ENCODE measurements at places on chromosomes 13 and 19.
A peak's percentile ranks its signal among the peaks of the same experiment; 100 is the strongest.

- DNase-seq, result no peak
- H3K4me3 ChIP-seq, result no peak overlapping the region
- H3K4me1 ChIP-seq, result no peaks in the 10 kb centered on the region
- peaks cover 35% of the 10 kb centered on the region for H3K27me3 ChIP-seq
- no peaks in the 10 kb centered on the region for H3K36me3 ChIP-seq
- H3K27ac ChIP-seq, result no peak overlapping the region
Measured at GRCh38 chr13:30924721-30925120, 7.7 kb upstream of the TEX26 start.

DNA sequence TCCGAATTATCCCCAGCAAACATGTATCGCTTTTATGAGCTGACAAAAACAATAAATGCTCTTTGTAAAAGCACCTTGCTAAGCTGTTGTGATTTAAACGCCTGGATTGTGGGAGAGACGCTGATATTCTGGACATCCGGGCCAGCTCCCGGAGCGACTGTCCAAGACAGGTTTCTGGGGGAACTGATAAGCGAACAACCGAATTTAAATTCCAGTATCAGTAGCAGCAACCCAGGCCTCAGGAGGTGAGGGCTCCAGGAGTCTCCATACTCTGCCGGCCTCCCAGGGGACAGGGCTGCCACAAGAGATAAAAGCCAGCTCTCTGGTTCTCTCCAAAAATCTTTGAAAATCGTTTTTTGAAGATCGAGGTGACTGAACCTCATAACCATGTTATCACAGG, 50.3 kb upstream of the VSTM2B start:
- DNase-seq, result no peak
- no peaks in the 10 kb centered on the region for H3K4me1 ChIP-seq
- H3K4me3 ChIP-seq, result no peak overlapping the region
- no peaks in the 10 kb centered on the region for H3K27me3 ChIP-seq
- H3K36me3 ChIP-seq, result no peaks in the 10 kb centered on the region

DNA sequence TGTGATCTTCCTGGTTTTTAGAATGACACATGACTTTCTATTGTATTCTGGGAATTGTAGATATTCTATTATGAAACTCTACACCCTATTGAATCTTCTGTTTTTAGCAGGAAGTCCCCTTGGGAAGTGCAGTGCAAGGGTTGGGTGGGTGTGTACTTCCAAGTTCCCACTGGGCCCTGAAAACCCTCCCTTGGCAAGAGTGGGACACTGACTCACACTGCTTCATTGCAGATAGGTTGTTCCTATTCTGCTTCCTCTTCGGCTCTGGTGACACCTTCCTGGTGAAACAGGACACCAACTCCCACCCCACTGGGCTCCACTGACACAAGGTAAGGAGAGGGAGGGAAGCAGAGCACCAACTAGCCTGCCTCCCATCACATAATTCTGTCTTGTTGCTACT, 121.8 kb downstream of the KCTD12 start:
- H3K27me3 ChIP-seq, result no peaks in the 10 kb centered on the region
- H3K36me3 ChIP-seq, result no peaks in the 10 kb centered on the region
- no peaks in the 10 kb centered on the region for H3K4me1 ChIP-seq
- no peak overlapping the region for H3K4me3 ChIP-seq
- no peak for DNase-seq

DNA sequence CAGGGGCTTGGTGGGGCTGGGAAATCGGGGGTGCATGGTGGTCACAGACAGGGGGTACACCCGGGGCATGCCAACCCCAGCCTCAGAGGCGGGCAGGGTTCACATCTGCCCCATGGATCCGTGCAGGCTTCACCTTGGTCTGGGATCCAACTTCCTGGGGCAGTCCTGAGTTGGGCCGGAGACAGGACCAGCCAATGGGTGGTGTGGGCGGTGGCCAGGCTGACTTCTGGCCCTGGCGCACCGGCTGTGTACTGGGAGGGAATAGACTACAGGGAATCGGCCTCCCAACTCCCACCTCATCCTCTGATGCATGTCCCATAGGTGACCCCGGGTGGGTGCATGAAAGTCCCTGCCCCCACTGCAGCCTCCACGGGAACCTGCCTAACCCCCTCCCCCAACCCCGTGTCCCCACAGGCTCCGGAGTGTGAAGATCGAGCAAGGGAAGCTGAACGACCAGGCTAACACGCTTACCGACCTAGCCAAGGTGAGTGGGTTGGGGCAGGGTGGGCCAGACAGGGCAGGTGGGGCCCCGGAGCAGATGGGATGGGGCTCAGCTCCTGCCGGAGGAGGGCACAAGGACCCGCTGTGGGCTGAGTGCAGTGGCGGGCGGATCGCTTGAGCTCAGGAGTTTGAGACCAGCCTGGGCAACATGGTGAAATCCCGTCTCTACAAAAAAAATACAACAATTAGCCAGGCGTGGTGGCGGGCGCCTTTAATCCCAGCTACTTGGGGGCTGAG, 14.7 kb upstream of the ARRDC2 start:
- H3K4me3 ChIP-seq, result no peak overlapping the region
- DNase-seq, result no peak
- H3K36me3 ChIP-seq, result no peaks in the 10 kb centered on the region
- H3K4me1 ChIP-seq, result peaks cover 5% of the 10 kb centered on the region

GRCh38 chr19:19475015-19475765, 40.2 kb downstream of the TSSK6 start:
- no peaks in the 10 kb centered on the region for H3K27me3 ChIP-seq
- no peaks in the 10 kb centered on the region for H3K4me1 ChIP-seq
- H3K4me3 ChIP-seq, result no peak overlapping the region
- H3K36me3 ChIP-seq, result peaks cover 77% of the 10 kb centered on the region
- no peak for DNase-seq

DNA sequence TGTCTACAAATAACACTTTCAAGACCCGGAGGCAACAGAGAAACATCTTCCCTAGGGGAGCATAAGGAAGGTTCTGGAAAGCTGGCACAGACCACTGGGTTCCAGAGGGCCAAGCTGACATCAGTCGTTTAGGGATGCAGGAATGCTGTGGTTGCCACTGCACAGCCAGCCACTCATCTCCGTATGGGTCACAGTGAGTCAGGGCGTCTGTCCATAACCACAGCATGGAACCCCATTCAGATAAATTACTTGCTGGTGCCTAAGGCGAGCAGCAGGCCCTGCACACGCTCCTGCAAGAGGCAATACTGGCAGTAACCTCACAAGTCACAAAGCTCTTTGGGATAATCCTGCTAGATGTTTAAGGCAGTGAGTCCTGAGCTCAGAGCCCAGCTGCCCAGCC, 140.9 kb upstream of the UBL3 start:
- DNase-seq, result no peak
- H3K36me3 ChIP-seq, result no peaks in the 10 kb centered on the region
- no peaks in the 10 kb centered on the region for H3K4me1 ChIP-seq
- H3K27ac ChIP-seq, result no peak overlapping the region
- peaks cover 5% of the 10 kb centered on the region for H3K27me3 ChIP-seq
- H3K4me3 ChIP-seq, result no peak overlapping the region

DNA sequence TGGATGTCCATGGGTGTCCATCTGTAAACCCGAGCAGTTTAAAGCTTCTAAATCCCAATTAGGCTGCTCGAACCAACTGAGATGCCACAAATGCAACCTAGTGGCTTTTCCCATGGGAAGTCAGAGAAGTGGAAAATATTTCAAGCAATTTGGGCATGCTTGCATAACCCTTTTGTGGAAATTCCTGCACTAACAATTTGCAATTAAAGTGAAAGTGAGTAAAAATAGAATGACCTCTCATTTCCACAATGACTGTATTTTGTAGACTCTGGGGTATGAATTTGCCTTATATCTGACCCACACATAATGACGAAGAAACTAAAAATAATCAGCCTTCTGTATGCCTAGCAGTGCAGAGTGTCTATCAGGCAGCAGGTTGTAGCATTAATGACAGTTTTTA, 91.8 kb upstream of the TSC22D1 start:
- H3K4me3 ChIP-seq, result no peak overlapping the region
- H3K27ac ChIP-seq, result no peak overlapping the region
- no peak for DNase-seq
- H3K4me1 ChIP-seq, result no peaks in the 10 kb centered on the region

- H3K36me3 ChIP-seq, result no peaks in the 10 kb centered on the region
- H3K4me3 ChIP-seq, result no peak overlapping the region
- peaks cover 7% of the 10 kb centered on the region for H3K27me3 ChIP-seq
Measured at GRCh38 chr19:30685426-30686000, 313.3 kb downstream of the ZNF536 start.

GRCh38 chr19:11247391-11247790, 8.0 kb downstream of the ANGPTL8 start:
- no peak overlapping the region for H3K27ac ChIP-seq

- no peak overlapping the region for H3K4me3 ChIP-seq
- H3K36me3 ChIP-seq, result no peaks in the 10 kb centered on the region
- no peaks in the 10 kb centered on the region for H3K4me1 ChIP-seq
Measured at GRCh38 chr13:40439928-40440327, 226.5 kb downstream of the FOXO1 start.

DNA sequence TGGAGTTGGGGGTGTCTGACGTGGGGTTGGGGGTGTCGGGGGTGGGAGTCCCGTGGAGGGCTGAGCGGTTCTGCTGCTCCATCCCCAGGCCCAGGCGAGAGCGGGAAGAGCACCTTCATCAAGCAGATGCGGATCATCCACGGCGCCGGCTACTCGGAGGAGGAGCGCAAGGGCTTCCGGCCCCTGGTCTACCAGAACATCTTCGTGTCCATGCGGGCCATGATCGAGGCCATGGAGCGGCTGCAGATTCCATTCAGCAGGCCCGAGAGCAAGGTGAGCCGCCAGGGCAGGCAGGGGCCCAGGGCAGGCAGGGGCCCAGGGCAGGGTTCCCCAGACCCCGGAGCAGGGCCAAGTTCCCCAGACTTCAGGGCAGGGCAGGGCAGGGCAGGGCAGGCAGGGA, 12.7 kb downstream of the GNA15 start:
- no peak for DNase-seq
- peak overlapping the region; percentile 28 for H3K4me3 ChIP-seq
- peaks cover 89% of the 10 kb centered on the region for H3K4me1 ChIP-seq
- H3K36me3 ChIP-seq, result peaks cover 91% of the 10 kb centered on the region
